ENCODE measurements at places on chromosomes 16 and 17.
A peak's percentile ranks its signal among the peaks of the same experiment; 100 is the strongest.

DNA sequence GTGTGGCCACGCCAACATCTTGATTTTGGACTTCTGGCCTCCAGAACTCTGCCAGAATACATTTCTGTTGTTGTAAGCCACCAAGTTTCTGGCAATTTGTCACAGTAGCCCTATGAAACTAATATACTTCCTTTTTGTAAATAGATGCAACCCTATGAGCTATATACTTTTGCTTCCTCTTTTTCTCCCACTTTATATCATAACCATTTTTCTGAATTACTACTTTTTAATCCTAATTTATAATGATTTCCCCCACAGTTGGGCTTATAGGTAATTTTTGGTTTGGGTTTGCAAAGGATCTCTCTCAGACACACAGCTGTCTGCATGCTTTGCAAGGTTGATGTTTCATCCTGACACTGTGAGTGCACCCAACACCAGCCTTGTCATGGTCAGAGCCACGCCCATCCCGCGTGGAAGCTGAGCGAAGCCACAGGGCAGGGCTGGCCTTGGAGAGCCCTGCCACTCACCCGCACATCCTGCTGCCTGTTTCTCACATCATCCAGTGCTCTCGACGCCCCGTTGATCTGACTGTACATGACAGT, 5.8 kb downstream of the TRIM25 start:
- DNase-seq = peak; percentile 17

GRCh38 chr16:2955779-2956578, 8.1 kb upstream of the KREMEN2 start:
- DNase-seq = no peak

DNA sequence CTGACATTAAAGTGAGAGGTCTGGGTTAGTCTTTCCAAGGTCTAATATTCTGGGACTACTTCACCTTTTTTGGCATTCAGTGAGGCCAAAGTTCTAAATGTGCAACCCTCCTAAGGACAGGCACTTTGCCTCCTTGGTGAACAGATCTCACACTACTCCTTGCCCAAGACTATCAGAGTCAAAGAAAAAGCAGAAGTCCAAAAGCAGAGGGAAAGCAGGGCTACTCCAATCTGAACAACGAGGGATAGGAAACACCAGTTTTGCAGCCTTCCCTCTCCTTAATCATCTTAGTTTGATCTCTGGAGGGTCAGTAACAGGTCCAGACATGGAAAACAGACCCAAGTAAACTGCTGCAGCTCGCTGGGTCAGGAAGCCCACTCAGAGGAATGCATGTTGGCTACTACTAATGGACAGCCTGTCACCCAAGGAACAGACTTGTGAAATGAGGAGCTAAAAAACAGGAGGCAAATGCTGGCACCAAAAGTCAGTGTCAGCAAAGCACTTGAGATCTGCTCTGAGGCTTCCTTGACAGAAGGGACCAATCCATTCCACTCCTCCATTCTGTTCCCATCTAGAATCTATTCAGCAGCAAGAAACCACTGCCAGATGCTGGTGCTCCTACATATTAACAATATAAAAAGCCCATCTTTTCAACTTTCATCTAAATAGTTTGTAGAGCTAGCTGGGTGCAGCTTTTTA, 29.9 kb downstream of the DCUN1D3 start:
- DNase-seq = no peak

DNA sequence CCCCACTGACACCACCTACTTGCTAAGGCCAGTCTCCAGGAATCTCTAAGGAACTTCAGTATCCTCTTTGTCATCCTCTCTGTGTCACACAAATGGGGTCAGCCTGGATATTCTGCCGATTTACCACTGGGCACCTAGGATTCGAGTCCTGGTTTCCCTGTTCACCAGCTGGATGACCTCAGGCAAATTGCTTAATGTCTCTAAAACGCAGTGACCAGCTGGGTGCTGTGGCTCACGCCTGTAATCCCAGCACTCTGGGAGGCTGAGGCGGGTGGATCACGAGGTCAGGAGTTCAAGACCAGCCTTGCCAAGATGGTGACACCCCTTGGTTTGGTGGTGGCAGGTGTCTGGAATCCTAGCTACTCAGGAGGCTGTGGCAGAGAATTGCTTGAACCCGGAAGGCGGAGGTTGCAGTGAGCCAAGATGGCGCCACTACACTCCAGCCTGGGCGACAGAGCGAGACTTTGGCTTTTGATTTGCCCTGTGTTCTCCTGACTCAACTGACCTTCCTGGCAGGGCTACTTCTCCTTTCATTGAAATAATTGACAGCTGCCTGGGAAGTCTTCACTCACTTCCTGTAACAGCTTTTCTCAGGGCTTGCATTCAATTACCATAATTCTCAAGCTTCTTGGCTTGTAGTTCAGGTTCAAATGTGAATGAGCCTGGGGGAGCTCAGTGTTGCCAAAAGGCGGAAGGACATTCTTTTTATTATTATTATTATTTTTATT, 15.4 kb downstream of the SYCE1L start:
- DNase-seq = no peak

GRCh38 chr16:67967958-67968399, 458 bp downstream of the SLC12A4 start:
- peak; percentile 13 for DNase-seq

GRCh38 chr17:9389111-9389527, 186.5 kb downstream of the STX8 start:
- no peak for DNase-seq

Measured in central memory CD4-positive, alpha-beta T cell (primary cell).